Diencephalon (tissue), 1 donor: ENCODE measurements at places on chromosomes 2 and 18. TPM values are rescaled to one million over a fixed set of nuclear protein-coding genes. Genes with fewer than 3 reads are reported as not detected.

The GPR39 gene
- 1.2 TPM for total RNA-seq

The STPG4 gene
- total RNA-seq, result not detected

The DSG1 gene
- total RNA-seq, result 0.23 TPM

The PTMA gene
- total RNA-seq, result 591 TPM

The CELF4 gene
- total RNA-seq, result 150 TPM

The TUBA3E gene
- not detected for total RNA-seq

The DQX1 gene
- total RNA-seq, result not detected

The BOK gene
- 35.1 TPM for total RNA-seq

The C18orf63 gene
- not detected for total RNA-seq

The FOSL2 gene
- total RNA-seq, result 10.6 TPM

The ATG16L1 gene
- 41.1 TPM for total RNA-seq

The LOXHD1 gene
- total RNA-seq, result 0.23 TPM

The PLA2R1 gene
- 7.2 TPM for total RNA-seq
